T-helper 9 cell (primary cell): ENCODE measurements at places on chromosomes 4 and X.
A peak's percentile ranks its signal among the peaks of the same experiment; 100 is the strongest.

DNA sequence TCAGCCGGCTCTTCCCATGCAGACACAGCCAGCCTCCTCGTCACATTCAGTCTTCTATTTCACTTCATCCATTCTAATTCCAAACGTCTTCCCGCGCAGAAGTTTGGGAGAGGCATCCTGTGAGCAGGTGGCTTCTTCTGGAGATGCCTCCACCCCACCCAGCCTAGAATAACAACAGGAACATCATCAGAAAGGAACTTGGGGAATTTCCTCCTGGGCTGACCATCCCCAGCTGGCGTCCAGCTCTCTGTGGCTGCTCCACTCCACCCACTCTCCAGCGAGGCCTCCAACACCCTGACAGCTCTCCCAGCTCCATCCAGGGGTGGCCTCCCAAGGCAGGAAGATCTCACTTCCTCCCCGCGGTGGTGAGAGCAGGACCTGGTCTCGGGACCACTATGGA is 5.5 kb upstream of the C4orf50 start:
- no peak for DNase-seq

DNA sequence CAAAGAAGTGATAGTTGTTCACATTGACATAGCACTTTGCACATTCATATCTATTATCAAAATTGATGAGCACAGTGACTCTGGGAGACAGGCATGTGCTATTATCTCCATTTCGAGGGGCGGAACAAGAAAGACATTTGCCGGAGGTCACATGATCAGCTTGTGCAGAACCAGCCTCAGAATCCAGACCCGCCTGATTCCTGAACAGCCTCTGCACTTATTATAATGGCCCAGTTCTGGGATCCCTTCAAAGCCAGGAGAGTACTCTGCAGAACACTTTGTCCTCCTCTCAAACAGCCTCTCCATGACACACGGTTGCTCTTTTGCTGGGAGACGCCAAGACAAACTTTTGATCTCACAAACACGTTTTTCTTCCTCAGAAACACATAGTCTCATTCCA is 48.4 kb downstream of the RWDD4 start:
- no peak for DNase-seq

DNA sequence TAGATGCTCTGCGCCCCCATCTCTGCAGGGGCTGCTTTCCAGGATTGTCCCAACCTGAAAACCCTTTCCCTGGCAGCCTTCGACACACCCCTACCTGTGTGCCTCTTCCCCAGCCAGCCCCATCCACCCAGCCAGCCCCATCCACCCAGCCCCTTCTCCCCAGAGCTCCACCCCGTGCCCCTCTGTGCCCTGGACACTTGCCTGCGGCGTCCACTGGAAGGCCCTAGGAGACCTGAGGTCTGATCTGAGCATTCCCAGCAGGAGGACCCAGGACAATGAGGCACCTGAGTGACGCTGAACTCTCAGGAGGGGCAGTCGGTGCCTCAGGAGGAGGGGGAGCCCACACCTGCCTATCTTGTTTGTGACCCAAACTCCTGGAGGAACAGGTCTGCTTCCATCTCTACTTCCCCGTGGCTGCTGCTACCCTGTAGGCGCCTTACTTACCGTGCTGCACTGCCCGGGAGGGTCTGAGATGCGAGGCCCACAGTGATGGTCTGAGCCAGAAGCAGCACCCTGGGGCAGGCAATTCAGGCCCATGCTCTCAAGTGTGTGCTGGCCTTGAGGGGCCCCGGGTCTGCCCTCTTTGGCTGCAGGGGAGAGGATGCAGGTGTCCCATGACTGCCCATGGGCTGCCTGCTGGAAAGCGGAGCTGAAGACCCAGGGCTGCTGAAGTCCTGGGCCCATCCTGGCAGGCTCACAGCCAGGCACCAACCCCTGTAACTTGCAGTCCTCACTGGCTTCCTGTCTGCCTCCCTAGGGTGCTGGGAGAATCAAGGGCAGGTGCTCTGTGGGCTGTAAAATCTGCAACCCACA is 4.9 kb downstream of the LRPAP1 start:
- DNase-seq, result no peak

- peak; percentile 28 for DNase-seq
Observed at GRCh38 chr4:80183250-80184052, 13.9 kb upstream of the PRDM8 start.

GRCh38 chr4:127575888-127576287 is 56.9 kb upstream of the INTU start:
- DNase-seq, result no peak

GRCh38 chrX:149682031-149682430 is 29.8 kb upstream of the MAGEA11 start:
- DNase-seq, result no peak

DNA sequence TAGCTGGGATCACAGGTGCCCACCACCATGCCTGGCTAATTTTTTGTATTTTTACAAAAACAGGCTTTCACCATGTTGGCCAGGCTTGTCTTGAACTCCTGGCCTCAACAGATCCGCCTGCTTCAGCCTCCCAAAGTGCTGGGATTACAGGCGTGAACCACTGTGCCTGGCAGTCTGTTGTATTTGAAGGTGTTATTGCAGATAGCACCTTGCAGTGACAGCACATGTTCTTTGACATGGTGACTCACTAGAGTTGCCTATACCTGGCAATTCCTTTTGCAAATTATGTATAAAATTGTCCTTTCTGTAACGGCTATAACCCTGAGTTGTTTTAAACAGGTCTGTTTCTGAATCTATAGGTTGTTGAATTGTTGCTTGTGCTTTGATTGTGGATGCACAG is 7.9 kb downstream of the OGT start:
- no peak for DNase-seq

DNA sequence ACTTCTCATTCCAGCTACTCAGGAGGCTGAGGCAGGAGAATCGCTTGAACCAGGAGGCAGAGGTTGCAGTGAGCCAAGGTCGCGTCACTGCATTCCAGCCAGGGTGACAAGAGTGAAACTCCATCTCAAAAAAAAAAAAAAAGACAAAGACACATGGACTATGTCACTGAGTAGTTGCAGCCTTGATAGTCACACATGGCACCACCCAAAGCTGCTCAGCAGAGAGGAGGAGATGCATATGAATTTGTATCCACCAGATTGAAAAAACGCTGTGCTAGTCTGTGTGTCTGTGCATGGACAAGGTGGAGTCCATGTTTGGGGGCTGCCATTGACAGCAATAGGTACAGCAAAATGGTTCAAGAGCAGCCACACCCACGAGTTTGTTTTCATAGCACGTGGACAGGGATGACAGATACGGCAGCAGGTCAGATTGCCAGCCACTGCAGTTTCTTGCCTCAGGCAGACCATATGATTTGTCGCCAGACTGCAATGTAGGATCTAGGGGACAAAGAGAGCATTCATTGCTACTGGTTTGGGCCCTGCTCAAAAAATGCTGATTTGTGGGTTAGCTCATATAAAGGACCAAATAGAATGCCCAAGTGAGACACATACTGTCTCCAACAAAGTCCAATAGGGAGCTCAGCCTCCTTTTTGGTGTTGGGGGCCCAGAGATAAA is 89.9 kb downstream of the CEP135 start:
- no peak for DNase-seq

GRCh38 chr4:184825141-184825895 is 450 bp downstream of the ACSL1 start:
- DNase-seq, result peak; percentile 43

DNA sequence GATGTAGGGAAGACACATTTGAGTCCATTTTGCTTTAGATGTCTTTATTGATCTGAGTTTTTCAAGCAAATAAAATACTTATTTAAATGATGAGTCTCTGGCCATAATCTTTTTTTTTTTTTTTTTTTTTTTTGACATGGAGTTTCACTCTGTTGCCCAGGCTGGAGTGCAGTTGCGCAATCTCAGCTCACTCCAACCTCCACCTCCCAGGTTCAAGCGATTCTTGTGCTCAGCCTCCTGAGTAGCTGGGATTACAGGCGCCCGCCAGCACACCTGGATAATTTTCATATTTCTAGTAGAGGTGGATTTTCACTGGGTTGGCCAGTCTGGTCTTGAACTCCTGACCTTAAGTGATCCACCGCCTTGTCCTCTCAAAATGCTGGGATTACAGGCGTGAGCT is 194.5 kb upstream of the MAD2L1 start:
- DNase-seq, result no peak

GRCh38 chrX:8049827-8050226 is 121.2 kb downstream of the VCX2 start:
- DNase-seq, result no peak

GRCh38 chr4:158599765-158600498 is 71.8 kb downstream of the C4orf46 start:
- DNase-seq, result no peak

DNA sequence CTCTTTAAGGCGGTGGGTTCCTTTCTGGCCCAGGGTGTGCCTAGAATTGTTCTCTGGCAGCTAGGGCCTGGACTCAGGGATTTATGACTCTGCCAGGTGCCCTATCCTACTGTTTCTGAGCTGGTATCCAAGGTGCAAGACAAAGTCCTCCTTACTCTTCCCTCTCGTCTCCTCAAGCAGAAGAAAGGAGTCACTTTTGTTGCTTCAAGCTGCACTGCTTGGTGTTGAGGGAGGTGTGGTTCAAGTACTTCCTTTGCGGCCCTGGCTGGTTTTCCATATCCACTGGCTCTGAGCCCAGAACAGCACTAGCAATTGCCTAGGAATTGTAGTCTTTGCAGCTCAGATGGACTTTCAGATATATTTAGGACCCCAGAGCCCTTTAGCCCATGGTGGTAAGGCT is 39.3 kb downstream of the RTL3 start:
- no peak for DNase-seq

DNA sequence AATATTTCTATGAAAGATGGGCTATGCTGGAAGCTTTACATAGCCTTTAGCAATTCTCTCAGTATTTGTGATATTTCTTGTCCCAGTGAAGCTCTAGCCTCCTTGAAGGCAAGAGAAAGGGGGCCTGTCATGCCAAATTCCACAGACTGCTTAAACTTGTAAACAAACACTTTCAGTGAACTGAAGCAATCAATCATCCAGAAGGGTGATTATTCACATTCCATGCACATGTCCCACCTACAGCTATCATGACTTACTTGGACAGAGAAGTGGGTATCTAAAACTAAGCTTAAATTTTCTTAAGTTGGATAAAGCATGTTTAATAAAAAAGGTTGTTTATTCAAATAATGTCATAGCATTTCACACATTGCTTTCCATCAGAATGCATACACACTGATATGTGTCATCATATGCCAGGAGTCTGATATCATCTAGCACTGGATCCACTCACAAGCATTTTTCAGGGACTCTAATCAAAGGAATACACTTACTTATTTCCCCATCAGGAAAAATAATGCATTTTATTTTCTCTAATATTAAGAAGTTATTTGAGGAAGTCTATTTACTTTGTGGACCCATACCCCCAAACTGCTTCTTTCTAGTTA is 1.2 kb upstream of the FSTL5 start:
- DNase-seq, result no peak

- DNase-seq, result no peak
Observed at GRCh38 chr4:72410158-72410557, 158.9 kb downstream of the ADAMTS3 start.

- DNase-seq, result no peak
Observed at GRCh38 chr4:78336093-78336943, 215.3 kb upstream of the ANXA3 start.

- no peak for DNase-seq
Observed at GRCh38 chr4:74156521-74156920, 1.4 kb upstream of the MTHFD2L start.

- DNase-seq, result no peak
Observed at GRCh38 chrX:33132569-33132968, 78.8 kb downstream of the DMD start.

- peak; percentile 24 for DNase-seq
Observed at GRCh38 chrX:119008110-119008744, 33.8 kb downstream of the LONRF3 start.

GRCh38 chr4:147714575-147715401 is 17.1 kb upstream of the ARHGAP10 start:
- no peak for DNase-seq

DNA sequence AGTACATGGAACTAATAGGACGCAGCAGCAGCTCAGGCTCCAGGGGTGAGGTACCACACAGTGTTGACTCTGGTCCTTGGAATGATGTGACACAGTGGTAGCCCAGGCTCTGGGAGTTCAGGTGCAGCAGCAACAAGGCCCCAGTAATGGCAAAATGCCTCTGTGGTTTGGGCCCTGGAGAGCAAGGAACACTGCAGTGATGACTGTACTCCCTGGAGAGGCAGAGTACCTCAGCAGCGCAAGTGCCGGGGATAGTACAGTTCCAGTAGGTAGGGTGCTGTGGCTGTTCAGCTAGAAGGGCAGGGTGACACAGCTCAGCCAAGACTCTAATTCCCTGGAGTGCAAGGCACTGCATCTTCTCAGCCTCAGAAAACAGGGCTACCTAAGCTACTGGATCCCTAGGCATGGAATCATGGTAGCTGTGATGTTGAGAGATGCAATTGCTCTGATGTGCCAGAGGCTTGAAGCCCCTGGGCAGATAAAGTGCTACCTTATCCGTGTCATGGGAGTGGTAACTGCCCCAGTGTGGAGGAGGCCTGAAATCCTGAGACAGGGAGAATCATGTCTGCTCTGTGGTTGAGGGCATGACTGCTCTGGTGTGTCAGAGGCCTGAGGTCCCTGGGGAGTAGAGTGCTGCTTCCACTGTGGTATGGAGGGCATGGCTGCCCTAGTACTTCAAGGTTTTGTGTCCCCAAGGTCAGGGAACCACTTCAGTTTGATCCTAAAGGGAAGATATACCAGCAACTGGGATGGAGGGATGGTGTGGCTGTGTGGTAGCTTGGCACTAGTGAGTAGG is 55.2 kb downstream of the AREG start:
- DNase-seq, result no peak

- DNase-seq, result no peak
Observed at GRCh38 chr4:159607809-159608208, 504.9 kb downstream of the RAPGEF2 start.

DNA sequence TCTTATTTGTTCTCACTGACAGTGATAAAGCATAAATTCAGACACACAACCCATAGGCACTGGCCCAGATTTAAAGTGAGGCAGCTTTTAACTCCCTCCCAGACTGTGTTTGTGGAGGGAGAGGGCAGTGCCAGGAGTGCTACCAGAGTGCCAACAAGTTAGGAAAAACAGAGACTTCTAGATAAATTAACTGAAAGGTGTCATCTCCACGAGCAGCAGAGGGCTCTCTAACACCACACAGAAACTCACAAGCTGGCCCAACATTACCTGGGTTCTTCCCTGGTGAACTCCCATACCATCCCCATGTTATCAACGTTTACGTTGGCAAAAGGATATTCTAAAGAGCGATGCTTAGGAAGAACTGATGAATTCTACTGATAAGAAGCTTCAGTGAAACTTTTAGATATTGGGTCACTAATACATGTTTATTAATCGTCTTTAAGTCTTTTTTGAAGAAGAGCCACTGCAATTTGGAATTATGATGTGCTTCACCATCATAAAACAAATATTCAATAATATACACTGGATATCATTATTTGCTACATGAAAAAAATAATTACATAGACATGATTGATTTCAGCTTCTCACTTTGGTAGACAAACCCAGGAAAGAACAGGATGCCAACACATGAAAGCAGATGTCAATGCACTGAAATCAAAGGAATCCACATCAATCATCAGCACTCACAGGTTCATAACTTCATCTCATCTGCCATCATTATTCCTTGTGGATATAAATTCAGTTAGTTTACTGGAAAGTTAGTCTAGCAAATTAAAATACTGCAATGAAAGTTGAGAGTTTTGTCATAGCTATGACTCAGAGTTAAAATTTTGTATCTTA is 121.2 kb upstream of the NAP1L5 start:
- DNase-seq, result peak; percentile 25
